Activated T-helper 1 cell treated with anti-CD3 and anti-CD28 coated beads, Interleukin-2, amount 50 U/mL, for 16 hours (primary cell): ENCODE measurements at places on chromosomes 1 and 21.

DNA sequence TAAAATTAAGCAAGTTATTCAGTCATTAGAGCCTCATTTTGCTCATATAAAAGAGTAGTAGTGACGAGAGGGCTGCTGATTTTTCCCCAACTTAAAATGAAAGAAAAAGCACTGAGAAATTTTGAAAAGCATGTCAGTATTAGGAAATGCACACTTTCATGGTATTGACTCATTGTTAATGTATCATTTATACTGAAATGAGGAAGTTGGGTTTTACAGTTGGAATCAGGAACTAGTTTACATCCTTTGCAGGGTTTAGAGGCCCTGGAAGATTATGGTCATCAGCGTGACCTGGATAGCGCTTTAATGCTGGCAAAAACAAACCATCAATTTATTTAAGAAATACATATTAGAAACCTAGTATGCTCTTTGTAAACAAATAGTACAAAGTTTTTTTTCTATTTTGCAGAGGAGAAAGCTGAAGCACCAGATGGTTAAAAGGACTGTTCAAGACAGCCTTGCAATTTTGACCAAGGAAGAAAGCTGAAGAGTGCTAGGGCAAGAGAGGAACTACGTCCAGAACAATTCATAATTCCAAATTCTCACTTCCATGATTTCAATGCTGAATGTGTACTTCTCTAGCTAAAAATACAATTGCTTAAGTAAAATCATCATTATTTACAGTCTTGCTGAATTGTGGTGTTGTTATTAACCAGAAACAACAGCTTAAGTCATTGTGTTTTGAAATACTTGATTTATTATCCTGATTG is 94.8 kb upstream of the SGIP1 start:
- no peak for DNase-seq

DNA sequence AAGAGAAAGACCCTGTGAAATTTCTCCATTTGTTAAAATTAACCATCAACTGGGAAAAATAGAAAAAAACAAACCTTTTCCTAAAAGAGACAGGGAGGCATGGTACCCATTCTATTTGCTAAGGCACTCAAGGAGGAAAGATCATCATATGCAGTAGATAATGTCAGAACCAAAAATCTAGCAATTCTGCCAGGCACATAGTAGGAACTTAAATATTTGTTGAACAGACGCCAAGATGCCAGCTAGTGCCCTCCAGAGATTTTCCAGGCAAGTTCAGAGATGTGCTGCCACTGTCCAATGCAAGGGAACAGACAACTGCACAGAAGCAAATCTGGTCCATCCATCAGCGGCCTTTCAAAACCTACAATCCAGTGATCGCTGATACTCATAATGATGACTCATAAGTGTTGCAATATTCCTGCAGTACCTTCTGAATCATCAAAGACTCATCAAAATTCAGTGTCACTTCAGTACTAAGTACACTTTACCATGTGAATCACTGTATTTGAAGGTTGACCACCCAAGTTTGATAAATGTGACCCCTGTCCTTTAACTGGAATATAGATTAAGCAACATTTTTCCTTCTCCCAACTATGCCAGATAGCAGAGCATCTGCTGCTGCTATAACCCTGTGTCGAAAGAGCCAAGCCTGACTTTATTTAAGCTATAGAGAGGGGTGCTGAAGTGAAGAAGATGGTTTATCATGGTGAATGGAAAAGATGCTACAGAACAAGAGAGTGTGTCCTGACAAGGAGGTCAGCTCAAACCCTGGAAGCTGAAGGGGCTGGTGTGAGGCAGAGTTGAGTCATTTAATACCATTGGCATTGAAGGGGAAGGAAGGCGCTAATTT is 99.1 kb downstream of the MT1HL1 start:
- DNase-seq = no peak

DNA sequence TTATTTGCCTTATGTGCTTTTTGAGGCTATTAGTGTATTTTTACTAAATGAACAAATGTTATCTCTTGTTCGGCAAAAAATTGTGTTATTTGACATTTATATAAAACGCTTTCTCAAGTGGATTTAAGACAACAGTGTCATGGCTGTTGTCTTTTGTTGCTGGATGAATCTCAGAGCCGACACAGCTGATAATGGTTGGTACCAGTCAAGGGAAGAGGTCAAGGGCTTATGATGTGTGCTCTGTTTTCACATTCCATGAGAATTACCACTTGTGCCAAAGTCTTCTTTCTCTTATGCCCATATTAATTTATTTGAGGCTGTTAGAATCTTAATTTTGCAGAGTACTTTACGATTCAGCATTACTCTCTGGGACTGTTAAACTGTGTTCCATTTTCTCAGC is 17.9 kb upstream of the CD101 start:
- DNase-seq = no peak

DNA sequence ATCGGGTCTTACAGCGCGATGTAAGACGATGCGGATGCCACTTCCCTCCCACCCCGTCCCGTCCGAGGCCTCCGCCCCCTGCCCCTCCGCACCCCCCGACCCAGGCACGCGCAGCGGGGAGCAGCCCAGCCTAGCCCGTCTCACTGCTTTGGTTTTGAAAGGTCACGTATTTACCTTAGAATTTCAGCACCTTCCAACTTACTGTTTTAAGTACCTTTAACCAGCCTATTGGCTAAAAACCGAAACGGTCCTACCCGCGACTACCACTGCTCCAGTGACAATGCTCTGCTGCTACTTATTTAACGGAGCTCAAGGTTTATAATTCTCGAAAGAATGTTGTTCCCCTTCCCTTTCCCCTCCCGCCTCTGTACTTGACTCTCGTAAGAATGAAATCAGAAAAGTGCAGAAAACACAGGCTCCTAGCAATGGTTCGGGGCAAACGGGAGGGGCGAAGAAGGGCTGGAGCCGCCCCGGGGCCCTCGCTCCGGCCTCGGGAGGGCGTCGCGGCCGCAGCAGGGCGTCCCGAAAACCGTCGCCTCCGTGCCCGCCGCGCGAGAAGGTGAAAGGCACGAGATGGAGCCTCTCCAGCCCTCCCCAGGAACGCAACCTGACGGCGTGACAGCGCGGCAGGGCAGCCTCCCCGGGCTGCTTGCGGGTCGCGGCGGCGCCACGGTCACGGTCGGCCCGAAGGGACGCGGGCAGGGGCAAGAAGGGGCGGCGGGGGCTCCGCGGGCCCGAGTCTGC is 667 bp downstream of the TMEM50B start:
- peak; percentile 17 for DNase-seq

- peak; percentile 61 for DNase-seq
These were observed 863 bp downstream of the TARBP1 start for GRCh38 chr1:234478152-234478480.

GRCh38 chr1:242634732-242635131 is 110.2 kb upstream of the PLD5 start:
- DNase-seq = no peak

- DNase-seq = no peak
These were observed 39.0 kb upstream of the SAMSN1 start for GRCh38 chr21:14585122-14585521.

DNA sequence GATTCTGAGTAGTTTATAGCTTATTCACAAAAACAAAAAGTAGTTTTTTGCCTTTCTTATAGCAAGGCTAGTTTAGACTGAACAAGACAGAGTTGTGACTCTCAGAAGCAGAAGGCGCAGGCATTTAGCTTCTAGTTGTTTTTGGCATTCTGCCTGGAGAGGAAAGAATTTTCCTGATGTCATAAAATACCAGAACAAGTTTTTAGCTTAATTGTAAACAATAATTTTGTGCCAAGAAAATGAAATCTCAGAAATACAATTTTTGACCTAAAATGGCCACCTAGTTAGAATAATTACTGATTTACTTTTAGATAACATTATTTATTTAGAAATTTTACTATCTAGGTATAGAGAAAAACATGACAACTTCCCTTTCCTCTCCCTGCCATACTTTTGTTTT is 1.0 kb downstream of the DNAJB4 start:
- DNase-seq = no peak

GRCh38 chr1:34858901-34859445 is 576 bp downstream of the SMIM12 start:
- DNase-seq = peak; percentile 16

GRCh38 chr21:31003471-31003870 is 34.8 kb downstream of the KRTAP19-8 start:
- no peak for DNase-seq
